ENCODE measurements at places on chromosomes 4 and X. TPM values are rescaled to one million over a fixed set of nuclear protein-coding genes. Genes with fewer than 3 reads are reported as not detected.

Gene DOK7
- total RNA-seq: not detected

Gene CTAG1A
- not detected for total RNA-seq

GRCh38 chr4:83209419-83209818 is 75.2 kb downstream of the COQ2 start:
- no peak for DNase-seq

GRCh38 chrX:53251307-53251706 is 26.3 kb upstream of the KDM5C start:
- DNase-seq: no peak

DNA sequence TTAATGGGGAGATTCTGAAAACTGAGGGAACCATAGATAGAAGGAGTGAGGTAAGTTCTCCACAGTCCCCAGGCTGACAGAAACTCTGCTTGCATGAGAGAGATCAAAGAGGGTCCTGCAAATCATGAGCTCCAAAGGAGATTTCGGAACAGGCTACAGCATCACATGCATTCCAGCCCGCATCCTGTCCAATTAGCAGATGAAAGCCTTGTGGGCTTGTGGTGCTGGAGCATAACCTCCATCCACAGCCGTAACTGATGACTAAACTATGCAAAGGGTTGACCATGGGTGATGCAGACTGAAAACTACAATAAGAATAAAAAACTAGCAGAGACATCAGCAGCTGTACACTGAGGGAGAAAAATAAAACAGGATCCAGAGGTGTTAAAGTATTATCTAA is 654.5 kb downstream of the TLL1 start:
- no peak for DNase-seq

- DNase-seq: no peak
Measured at GRCh38 chrX:2823795-2824386, 4.8 kb upstream of the GYG2 start.

DNA sequence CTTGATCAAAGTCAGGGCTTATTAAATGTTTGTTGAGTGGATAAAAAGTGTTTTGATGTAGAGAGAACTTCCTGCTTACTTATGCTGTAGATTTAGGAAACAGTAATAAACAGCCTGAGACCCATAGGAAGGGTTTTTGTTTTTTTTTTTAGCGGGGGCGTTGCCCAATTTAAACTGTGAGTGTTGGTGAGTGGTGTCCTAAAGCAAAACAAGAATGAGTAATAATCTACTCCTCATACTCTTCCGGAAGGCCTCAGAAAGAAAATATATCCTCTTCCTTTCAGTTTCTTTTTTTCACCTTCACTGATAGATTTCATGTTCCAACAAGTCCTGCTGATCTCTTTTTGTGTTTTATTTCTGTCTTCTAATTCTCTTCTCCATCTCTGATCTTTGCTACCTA is 104.4 kb upstream of the SCML1 start:
- DNase-seq: no peak

Data from naive thymus-derived CD8-positive, alpha-beta T cell (primary cell).